Cerebellar nuclear complex (tissue), 1 donor: ENCODE measurements at places on chromosomes 5 and 9.

DNA sequence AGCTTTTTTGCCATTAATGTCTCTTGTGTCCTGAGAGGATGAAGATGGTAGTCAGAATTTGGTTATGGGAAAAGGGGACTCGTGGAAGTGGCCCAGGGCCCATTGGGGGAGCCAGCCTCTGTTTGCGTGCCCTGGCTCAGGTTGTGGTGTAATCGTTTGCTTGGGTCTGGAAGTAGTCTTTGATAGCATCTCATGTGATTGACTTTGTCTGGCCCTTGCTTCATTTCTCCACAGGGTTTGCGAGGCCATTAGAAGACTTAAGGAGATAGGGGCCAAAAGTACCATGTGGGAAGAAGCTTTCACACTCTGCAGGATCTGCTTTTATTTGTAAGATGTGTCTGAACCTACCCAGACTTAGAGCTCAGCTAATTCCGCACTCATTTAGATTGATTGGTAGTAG lies 114.5 kb downstream of the FGF1 start:
- DNase-seq = no peak

GRCh38 chr9:65458465-65458864 lies 173.5 kb upstream of the FOXD4L5 start:
- no peak for DNase-seq

- DNase-seq = no peak
Observed at GRCh38 chr5:149455889-149456409, 76.9 kb upstream of the IL17B start.

- DNase-seq = no peak
Observed at GRCh38 chr9:116715751-116716150, 28.6 kb downstream of the TRIM32 start.

DNA sequence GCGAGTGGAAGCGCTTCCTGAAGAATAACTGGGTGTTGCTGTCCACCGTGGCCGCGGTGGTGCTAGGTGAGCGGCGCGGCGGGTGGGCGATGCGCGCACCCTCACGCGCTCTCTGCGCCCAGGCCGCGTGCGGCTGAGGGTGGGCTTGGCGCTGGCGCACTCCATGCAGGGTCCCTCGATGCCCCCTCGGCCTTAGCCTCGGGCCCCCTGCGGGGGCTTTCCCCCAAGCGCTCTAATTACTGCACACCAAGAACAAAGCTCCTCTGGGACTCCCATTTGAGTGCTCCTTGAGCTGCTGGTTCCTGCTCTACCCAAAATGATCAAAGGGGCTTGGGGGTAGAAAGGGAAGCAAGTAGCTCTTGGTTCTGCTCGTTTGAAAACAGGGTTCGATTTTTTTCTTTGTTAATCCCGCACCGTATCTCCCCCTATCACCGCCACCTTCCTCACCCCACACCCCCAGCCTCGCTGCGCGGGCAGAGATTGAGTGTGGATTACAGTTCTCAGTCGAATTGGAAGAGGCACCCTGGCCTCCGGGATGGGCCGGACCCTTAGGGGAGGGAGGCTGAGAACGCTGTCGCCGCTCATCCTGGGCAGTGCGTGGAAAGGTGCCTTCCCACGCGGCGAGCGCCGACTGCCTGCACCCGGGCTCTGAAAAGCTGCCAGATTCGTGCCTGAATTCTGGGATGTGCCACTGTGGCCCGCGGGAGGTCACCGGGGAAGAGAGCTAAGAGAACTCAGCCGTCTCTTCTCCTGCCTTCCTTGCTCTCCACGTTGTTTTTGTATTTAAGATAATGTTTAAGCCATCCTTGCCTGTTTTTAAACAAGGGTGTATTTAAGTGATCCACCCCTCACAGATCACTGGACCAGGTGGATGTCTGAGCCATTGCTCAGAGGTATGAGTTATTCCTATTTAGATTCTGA lies 697 bp downstream of the SLC1A1 start:
- no peak for DNase-seq

DNA sequence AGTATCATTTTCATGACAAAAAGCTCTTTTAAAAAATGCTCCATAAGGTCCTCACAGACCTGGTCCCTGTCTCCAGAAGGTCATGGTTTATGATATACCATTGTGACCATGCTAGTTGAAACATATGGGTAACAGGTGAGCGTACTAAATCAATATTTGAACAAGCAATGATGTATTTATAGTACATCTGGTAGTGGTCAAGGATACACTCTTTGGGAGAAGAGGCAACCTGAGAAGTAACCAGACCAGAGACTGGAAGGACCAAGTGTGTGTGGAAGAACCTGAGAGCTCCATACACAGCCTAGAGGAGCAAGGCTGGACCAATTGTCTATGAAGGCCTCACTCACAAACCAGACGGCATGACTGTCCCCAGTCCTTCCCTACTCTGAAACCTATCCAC lies 55.1 kb downstream of the LHFPL2 start:
- no peak for DNase-seq

GRCh38 chr9:75604661-75605060 lies 285.8 kb upstream of the PCSK5 start:
- no peak for DNase-seq

- DNase-seq = no peak
Observed at GRCh38 chr9:706606-707459, 134.7 kb upstream of the DMRT1 start.

DNA sequence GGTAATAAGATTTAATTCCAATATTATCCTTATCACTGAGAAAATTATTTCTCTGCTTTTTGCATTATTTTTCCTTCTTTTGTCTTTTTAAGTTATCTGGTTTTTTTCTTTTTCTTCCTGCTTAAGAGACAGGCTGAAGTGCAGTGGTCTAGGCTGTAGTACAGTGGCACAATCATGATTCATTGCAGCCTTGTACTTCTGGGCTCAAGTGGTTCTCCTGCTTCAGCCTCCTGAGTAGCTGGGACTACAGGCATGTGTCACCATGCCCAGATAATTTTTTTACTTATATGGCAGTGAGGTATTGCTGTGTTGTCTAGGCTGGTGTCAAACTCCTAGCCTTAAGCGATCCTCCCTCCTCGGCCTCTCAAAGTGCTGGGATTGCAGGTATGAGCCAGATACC lies 93.9 kb downstream of the SLC44A1 start:
- DNase-seq = no peak

DNA sequence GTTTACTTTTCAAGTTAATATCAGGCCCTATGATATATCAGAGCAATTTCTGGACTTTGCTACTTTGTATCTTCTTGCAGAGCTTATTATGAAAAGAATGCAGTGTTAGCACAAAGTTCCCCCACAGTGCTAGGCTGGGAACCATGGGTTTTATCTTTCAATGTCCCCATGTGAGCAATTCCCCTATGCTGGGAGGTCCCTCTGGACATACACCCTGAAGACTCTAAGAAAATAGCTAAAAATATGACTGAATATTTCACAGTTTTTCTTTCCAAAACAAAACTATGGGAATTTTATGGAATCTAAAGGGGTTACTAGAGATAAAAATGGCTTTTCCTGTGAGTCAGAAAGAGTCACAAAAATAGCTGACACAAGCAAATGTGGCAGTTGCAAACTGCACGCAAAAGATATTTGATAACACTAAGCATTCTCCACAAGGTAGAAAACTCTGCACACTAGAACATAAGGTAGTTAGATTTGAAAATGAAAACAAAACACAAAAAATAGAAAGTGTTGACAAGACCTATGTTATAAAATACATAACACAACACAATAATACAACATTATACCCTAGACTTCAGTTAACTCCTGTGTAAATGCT lies 487.5 kb upstream of the GRIN3A start:
- DNase-seq = no peak

- DNase-seq = no peak
Observed at GRCh38 chr9:98219364-98219716, 26.9 kb upstream of the CORO2A start.

DNA sequence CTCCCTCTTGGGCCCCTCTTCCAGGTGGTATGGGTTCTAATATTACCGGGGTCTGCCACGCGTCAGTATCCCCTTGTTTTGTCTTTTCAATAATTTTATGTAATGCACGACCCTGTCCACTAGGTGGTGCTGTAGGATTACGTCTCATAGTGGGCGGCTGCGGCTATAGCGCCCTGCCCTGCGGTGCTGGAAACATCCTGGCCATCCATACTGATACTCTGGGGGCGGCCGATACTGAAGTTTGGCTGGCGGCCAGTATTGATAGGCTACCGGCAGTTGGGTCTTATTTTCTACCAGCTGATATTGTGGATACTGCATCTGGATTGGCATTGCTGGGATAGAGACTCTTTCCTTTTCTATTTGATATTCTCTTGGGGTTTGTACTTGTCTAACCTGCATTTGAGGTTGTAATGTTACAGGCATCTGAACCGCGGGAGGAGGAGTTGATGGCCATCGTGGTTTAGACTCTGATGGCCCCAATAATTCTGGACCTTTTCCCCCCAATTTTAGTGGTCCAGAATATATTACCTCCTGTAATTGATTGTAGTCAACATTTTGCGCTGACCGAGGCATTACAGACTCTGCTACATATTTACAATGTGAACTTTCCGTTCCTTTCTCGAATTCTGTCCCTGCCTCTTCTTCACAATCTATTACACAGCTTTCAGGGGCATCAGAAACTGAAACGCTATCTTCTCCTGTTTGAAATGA lies 3.3 kb upstream of the TMEM141 start:
- DNase-seq = peak; percentile 31
